HTR-8/SVneo (cell line): ENCODE measurements at places on chromosomes 7 and 10.

GRCh38 chr7:108648989-108649388 is 79.3 kb downstream of the DNAJB9 start:
- no peak for DNase-seq

- DNase-seq: no peak
These were observed 173.8 kb upstream of the PPP2R2D start for GRCh38 chr10:131726967-131727366.

- no peak for DNase-seq
These were observed 656.4 kb downstream of the KCNMA1 start for GRCh38 chr10:76981251-76981650.

GRCh38 chr7:105779856-105780780 is 96.3 kb downstream of the ATXN7L1 start:
- no peak for DNase-seq

- no peak for DNase-seq
These were observed 96.3 kb downstream of the PRPF18 start for GRCh38 chr10:13683017-13683416.

DNA sequence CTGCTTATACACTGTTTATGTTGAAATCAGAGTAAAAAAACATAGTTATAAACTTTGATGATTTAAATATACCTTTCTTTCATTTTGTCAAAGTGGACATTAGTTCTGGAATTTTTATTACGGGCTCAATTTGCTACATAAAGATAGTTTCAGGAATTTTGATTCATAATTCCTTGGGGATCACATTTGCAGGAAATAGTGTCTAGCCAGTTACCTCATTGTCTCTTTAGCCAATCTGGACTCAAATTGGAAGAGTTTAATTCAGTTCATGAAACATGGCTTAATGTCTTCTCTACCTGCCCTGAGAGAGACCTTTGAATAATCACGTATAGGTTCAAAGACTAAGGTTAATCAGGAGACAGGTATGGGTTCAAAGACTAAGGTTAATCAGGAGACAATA is 262.6 kb downstream of the HGF start:
- no peak for DNase-seq

- DNase-seq: no peak
These were observed 93.1 kb downstream of the JCAD start for GRCh38 chr10:29966269-29966668.

DNA sequence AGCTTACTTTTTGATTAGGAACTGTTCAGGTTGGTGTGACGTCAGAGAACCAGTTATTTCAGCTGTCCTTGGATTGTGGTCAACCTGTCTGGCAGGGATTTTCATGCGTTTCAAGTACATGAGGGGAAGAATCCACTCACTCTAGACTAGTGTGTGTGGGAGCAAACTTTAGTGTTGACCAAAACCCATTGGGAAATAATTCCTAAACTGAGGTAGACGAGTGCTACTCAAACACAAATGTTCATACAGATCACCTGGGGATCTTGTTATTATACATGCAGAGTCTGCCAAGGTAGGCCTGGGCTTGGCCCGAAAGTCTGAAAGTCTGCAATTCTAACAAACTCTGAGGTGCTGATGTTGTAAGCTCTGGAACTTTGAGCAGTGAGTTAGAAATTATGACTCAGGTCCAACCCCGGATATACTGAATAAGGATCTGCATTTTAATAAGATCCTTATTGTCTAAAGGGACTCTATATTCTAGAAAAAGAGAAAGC is 111.1 kb upstream of the CREB5 start:
- DNase-seq: no peak

DNA sequence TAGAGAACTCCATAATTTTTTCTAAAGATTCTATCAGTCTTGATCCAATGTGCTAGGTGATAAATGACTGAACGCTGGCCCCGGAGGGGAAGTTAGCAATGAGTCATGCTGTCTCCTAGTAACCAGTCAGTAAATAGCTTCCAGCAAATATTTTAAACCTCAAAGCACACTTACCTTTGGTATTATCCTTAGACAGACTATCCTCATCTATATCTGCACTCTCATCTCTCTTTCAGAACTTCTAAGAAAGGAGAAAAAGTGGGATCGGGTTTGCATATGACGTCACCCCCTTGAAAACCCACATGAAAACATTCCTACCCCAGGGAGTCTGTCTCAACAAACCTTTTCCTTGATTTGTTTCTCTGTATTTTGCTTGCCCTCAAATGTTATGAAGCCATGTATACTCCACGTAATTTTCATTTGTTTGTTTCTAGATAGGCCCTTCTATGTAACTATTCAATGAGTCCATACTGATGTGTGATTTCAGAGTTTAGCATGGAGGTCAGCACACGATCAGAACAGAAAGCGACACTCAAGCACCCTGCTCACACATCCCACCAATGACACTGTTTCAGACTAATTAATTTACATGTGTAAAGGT is 174.9 kb upstream of the NRP1 start:
- peak; percentile 73 for DNase-seq

- no peak for DNase-seq
These were observed 10.0 kb upstream of the CRYGN start for GRCh38 chr7:151449990-151450389.

DNA sequence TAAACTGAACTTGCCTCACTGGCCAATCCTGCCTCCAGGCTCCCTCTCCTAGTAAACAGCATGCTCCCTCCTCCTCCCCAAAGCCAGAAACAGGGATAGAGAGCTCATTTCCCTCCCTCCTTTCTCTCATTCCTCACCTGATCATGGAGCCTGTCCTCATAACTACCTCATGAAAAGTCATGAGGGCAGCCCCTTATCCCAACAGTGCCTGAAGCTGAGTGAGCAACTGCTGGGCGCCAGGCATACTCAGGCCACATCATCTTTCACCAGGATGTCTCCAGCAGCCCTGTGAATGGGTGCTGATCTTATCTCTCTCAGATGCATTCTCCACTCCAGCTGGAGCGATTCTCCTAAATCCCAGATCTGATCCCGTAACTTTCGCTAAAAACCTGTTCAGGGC is 307.2 kb downstream of the PRPF18 start:
- DNase-seq: peak; percentile 43

GRCh38 chr7:23346316-23346715 is 47.2 kb downstream of the MALSU1 start:
- DNase-seq: no peak

GRCh38 chr7:22808140-22808539 is 14.5 kb downstream of the TOMM7 start:
- DNase-seq: no peak
